Activated T-cell treated with anti-CD3 and anti-CD28 coated beads for 24 hours (primary cell): ENCODE measurements at places on chromosomes 11 and 22.

- DNase-seq = no peak
These were observed 29.9 kb downstream of the RNF169 start for GRCh38 chr11:74778581-74778980.

GRCh38 chr11:134441281-134441680 is 29.2 kb upstream of the B3GAT1 start:
- no peak for DNase-seq

DNA sequence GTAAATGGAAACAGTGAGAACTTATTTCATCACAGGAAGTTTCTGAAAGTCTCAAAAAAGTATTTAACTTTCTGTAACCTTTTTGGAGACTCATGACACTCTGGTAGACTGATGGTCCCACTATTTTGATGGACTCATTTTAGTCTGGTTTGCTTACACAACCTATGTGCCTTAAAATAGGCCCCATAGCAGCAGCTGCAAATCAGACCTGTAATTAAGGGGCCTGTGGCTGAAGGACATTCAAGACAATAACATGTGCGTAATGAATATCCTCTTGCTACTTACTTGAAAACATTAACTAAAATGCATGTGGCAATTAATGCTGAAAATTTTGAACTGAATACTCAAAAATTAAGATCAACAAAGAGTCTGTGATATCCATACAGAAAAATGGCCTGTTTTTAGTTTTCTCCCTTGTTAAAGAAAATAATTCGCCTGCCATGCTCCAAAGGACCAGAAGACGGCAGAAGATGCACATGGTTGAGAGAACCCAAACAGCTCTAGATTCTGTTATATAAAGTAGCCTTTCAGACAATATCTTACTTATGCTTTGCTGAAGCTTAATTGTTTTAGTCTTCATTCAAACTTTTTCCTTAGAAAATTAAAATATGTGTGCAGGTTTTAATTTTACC is 568.5 kb downstream of the KCNA4 start:
- DNase-seq = no peak

GRCh38 chr11:35501776-35502175 is 23.6 kb downstream of the PAMR1 start:
- no peak for DNase-seq

- no peak for DNase-seq
These were observed 4.1 kb downstream of the MARK2 start for GRCh38 chr11:63843041-63843440.

DNA sequence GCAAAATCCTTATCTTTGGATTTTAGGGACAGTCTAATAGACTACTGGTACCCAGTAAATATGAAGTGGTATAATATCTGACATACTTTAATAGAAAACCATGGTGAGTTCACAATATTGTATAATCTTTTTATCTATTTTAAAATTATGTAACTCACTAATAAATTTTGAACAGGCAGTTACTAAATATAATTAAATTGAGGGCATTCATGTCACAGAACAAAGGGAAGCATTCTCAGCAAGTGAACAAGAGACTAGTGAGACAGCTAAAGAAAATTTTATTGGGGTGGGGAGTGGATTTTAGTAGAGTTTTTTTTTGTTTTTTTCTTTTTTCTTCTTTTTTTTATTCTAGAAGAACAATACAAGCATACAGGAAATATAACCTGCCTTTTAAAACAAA is 55.0 kb downstream of the DNAJC24 start:
- no peak for DNase-seq

DNA sequence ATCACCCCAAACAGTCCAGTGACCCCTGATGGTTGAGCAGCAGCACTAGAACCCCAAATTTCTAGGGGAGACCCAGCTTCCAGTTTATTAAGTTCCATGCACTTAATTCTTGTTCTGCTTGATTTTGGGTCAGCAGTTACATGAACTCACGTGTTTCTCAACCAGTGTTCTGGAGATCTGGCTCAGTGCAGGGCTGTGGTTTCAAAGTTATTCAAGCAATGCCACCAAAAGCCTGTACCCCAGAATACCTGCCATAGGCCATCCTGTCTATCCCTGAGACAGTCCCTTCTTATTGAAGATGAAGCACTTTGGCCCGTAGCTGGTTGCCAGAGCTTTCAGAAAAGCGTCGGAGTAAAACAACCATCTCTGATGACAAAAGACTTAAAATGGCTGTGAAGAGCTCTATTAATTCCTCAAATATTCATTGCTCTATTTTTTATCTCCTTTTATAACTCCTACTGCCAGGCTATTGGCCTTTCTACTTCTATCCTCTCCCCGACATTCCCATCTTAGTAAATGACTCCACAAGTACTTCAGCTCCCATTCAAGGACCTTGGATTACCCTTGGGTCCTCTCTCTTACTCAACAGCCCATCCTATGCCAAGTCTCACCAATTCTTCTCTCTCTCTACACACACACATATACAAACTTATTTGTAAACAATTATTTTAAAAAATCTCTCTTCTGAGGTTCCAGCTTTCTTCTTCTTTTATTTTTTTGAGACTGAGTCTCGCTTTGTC is 18.0 kb upstream of the VPREB1 start:
- no peak for DNase-seq

DNA sequence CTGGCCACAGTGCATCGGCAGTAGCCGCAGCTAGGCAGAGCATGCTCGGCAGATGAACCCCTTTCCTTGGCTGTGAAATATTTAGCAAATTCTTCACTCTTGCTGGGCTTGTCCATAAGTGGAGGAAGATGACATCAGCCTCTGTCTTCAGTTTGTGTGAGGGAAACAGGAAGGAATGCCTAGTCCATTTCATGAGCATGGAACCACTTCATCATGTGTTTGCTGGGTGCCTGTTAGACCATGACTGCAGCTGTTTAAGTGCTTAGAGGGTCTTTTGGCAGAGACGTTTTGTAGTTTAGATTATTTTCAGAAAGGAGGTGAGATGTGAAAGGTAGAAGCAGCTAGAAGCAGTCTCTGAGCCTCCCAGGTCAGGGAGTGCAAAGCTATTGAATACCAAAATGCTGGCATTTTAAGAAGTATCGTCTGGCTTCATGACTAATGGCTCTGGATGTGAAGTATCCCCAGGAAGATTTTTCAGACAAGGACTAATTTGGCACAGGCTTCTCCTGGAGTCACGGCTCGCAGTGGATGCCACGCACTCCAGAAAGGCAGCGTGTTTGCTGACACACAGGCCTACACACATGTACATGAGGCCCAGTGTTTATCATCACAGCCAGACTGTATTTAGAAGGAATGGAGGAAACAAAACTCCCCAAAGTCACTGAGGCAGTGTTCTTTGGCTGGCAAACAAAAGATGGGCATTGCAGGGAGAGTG is 43.1 kb upstream of the GRAMD1B start:
- no peak for DNase-seq

GRCh38 chr11:7787239-7787638 is 9.5 kb downstream of the OR5P2 start:
- DNase-seq = no peak

DNA sequence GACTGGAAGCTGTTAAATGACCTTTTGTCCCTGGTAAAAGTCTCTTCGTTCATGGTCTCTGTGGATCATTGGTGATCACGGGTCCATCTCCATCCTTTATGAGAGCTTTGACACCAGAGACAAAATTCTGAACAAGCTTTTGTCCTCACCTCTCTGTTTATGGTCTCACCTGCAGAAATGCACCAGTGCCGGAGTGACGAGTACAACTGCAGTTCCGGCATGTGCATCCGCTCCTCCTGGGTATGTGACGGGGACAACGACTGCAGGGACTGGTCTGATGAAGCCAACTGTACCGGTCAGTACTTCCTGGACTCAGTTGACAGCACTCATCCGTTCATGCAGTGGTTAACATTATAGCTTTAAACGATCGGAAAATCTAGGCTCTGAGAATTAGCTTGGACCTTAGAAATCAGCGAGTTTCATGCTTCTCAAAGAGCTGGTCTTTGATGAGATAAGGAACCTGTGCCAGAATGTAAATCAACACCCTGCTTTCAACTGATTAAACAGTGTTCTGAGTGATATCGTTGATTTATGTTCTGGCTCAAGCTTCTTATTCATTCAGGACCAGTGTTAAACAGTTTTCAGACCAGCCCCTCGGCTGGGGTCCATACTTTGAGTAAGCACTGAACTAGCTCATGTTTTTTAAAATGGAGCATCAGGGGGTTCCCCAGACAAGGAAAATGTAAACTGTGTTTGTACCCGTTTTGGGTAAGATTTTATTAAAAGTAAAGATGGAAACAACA is 124.5 kb upstream of the SORL1-AS1 start:
- no peak for DNase-seq

DNA sequence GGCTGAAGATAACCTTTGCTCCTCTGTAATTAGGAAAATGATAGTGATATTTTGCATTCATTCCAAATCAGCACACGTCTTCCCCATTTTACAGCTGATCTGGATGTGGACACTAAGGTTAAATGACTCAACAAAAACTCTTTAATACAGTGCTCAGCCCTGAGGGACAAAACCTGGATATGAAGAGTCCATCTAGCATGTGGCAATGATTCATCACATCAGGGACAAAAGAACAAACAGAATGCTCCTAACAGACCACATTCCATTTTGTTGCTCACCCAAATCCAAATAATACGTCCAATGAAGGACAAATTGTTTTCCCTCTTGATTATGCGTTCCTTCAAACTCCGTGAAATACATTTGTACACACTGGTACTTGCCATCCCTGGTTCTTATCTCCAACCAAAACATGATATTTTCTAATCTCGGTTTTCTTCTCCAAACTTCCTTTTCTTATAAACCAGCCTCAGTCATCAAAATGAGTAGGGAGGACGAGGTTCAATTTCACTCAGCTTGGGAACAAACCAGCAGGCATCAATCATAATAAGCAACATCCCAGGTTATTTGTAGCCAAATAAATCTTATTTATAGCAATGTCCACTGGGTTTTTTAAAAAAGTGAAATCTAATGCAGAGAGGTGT is 53.7 kb upstream of the MTMR2 start:
- DNase-seq = no peak

GRCh38 chr11:9039198-9039597 is 35.4 kb upstream of the NRIP3 start:
- DNase-seq = no peak

DNA sequence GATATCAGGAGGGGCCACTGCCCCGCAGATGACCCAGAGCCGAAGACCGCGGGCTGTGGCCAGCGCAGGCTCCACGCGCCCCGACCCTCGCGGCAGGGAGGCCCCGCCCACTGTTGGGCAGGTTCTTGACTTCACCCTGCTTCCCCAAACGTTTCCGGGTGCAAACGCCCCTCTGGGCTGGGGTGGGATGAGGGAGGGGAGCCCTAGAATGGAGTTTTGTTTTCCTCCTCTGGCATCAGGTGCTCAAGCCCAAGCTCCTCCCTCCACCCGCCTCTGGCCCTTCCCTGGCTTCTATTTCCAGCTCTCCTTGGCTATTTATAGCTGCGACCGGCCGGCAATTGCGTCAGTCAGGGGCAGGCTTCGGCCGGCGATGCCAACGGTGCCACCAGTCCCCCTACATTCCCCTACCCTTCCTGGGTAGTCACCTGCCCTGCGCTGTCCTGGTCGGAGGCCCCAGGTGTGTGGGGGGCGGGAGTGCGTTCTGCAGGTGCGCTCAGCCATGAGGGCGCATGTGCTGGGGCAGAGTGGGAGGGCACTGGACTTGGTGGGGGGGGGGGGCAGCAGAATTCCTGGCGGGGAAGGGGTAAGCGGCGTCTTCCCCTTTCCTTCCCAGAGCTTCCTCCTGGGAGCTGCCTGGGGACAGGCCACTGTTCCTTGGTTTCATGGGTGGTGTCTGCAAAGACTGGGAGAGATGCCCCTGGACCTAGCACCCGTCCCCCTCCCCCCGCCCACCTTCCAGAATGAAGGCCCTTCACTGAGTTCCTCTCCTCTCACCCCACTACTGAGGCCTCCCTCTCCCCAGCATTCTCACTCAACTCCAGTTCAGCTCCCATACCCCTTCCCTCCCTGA is 23.6 kb downstream of the DUSP8 start:
- no peak for DNase-seq

GRCh38 chr11:104795501-104796213 is 102.6 kb downstream of the CASP12 start:
- DNase-seq = no peak

DNA sequence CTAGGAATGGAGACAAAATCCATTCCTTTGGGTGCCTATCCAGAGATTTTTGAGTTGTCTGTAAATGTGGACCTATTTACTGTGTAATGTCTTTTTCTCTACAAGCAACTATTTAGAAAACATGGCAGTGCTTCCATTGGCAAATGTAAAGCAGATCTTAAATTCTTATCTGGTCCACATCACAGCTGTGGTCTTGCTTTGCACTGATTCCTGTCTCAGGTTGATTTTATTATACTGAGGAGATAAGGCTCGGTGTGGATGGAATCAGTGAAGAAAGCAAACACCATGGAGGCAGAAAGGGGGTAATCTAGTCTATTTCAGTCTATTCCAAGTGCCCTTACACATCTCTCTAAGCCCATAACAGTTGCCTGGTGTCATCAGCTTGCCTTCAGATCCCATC is 160.5 kb downstream of the NCAM1 start:
- no peak for DNase-seq

DNA sequence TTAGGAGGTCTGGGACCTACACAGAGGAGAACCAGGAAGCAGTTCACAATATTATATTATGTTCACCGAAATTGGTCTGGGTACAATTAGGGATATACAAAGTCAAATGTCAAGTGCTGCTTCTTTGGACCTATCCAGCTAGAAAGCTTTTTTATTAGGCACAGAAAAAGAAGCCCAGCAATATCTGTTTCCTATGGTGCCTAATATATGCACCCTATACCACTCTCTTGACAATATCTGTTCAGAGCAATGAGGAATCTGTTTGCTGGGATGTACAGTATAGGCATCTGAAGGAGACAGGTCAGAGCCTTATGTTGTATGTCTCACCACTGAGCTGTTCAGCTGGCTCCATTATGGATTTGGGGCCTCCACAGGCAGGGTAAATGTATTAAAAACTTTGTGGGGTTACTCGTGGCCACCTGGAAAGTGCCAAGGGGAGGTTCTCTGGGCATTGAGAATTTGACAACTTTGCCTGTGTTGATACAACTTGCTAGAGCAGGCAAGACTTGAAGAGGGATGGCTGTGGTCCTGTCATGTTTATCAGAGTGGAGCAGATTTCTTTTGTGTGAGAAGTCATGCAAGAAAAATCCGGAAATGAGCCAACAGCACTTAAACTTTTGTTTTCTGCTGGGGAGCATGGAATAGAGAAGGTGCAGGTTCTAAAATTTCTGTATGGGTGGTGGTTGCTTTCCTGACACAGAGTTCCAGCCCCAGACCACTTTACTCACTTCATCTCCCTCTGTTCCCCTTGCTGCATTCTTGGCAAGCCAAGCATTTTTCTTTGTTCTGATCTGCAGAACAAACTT is 10.1 kb downstream of the STIM1 start:
- DNase-seq = no peak

- no peak for DNase-seq
These were observed 52.0 kb downstream of the CASP12 start for GRCh38 chr11:104846216-104846615.

DNA sequence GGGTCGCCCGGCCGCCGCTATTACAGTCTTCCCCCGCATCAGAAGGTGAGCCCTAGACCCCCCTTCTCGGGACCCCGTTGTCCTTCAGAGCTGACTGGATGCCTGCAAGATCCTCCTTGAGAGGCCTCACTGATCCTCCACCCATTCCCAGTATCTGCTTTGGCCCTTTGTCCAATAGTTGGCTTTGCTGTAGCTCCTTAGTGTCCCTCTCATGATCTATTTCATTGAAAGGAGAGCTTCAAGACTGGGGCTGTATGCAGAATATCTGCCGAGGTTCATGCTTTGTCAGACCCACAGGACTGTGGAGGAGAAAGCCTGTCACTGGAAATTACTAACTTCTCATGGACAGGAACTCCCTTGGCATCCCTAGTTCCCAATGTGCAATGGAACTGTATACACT is 499 bp downstream of the DLAT start:
- no peak for DNase-seq
